ENCODE measurements at places on chromosomes 2 and 18.

- peak; percentile 28 for DNase-seq
These were observed 17.5 kb downstream of the SLC4A3 start for GRCh38 chr2:219644801-219645480.

- DNase-seq = peak; percentile 88
These were observed 54.5 kb downstream of the MEIS1 start for GRCh38 chr2:66489436-66489835.

GRCh38 chr18:70288851-70289328, at the start of gene SOCS6:
TSS of gene SOCS6 (plus strand) at chr18:70289045. CDS start at chr18:70324669, 35,624 bp downstream.
- DNase-seq = peak; percentile 49

GRCh38 chr2:190511104-190511503, 23.4 kb downstream of the NEMP2 start:
- peak; percentile 59 for DNase-seq

DNA sequence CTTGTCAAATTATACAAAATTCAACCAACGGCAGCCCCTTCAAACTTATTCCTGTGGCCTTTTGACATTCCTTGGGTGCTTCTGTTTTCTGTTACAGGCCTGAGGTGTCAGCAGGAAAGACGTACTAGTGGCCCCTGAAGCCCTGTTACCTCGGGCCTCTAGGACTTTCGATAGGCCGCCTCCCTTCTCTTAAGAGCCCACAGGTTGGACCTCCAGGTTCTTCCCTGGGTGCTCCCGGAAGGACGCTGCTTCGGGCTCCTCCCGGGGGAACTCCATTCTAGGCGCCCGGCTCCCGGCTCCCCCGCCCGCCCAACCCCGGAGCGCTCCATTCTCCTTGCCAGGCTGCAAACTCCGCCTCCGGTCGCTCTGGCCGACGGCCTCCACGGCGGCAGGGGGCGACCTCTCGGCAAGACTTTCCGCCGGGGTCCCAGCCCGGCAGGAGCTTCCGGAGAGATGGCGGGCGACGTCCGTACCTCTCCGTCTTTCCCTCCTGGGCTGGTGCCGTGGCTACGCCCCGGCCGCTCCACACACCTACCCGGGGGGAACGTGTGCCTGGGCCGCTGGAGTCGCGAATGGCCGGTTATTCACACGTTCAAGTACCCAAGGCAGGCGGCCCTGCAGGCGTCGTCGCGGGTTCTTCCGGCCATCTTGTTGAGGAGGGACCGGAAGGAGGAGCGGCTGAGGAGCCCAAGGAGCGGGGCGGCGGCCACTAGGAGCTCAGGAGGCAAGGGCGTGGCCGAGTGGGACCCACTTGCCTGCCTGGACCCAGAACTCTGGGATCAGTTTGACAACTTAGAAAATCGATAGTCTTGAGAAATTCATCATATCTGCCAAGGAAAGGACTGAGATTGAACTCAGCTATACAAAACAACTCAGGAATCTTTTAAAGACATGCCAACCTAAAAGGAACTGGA, 27.5 kb downstream of the BOLA3 start:
- DNase-seq = peak; percentile 70

- DNase-seq = no peak
These were observed 17.5 kb downstream of the REEP1 start for GRCh38 chr2:86319700-86320580.

GRCh38 chr2:30487603-30488002, 40.6 kb downstream of the LCLAT1 start:
- DNase-seq = no peak

DNA sequence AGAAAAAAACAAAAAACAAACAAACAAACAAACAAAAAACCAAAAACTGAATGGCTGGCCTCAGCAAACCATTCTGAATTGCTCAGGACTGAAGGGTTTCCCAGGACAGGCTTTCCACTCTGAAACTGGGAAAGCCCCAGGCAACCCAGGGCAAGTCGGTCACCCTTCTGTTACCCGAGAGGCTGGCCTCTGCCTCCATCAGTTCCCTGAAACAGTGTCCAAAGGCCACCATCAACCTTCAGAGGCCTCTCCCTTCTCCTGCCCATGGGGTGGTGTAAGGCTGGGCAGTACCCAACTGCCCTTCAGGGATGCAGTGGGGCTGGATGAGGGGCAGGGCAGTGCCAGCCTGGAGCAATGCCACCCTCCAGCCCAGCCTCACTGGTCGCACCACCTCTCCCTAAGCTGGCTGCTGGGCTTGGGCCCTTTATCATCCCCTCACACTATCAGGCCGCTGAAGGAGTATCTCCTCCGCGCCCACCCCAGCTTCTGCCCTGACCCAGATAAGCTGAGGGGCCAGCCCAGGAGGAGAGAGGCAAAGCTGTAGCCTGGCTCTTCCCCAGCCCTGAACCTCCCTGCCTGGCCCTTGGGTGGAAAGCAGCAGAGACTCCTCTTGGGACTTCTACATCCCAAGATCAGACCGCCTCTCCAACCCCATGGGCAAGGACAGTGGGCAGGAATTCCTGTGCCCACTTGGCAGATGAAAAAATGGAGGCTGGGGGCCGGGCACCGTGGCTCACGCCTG, 35.9 kb downstream of the ZFP36L2 start:
- no peak for DNase-seq

GRCh38 chr2:232773815-232774214, 2.5 kb downstream of the KCNJ13 start:
- DNase-seq = no peak

DNA sequence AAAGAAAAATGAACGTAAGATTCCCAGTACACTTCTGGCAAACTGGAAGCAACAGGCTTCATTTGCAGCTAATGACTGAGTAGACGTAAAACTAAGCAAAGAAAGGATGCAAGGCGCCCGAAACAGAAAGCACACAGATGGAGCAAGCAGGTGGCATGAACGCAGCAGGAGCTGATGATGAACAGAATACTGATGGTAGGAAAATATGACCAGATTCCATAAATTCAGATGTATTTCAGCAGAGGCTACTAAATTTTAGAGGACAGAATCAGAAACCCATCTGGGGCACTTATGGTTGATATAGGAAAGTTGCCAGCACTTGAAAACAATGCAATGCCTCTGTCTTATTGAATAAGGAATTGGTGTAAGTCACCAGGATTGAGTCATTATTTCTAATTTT, 658.7 kb upstream of the LINC00305 start:
- DNase-seq = peak; percentile 93

GRCh38 chr2:9226458-9227380, 20.1 kb downstream of the ASAP2 start:
- DNase-seq = peak; percentile 37

DNA sequence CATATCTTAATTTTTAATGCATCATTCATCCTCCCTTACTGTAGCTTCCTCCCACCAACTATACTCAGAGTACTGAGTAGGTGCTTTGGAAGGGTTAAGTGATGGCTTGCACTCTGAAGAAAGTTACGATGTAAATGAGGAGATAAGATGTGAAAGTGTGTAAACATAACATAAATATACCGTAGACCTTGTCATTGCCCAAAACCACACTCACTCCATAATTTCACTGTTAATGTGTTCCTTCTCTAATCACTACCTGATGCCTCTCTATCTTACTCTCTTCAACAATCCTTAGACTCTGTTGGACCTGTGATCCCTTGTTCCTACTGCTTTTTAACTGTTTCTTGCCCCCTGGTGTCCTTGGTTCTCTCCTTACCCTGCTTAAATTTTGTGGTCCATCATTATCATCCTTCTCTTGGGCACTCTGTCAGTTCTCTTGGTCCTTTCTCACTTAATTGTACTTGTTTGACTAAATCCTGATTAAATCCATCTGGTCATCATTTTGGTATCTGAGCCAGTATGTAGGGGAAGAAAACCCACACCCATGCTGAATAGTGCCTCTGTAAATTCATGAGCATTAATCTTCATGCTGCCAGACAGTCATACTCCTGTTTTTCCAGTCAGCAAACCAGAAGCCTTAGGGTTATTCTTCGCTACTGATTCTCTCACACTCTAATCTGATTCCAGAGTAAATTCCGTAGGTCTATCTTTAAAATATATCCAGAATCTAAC, 45.0 kb downstream of the PMS1 start:
- no peak for DNase-seq

DNA sequence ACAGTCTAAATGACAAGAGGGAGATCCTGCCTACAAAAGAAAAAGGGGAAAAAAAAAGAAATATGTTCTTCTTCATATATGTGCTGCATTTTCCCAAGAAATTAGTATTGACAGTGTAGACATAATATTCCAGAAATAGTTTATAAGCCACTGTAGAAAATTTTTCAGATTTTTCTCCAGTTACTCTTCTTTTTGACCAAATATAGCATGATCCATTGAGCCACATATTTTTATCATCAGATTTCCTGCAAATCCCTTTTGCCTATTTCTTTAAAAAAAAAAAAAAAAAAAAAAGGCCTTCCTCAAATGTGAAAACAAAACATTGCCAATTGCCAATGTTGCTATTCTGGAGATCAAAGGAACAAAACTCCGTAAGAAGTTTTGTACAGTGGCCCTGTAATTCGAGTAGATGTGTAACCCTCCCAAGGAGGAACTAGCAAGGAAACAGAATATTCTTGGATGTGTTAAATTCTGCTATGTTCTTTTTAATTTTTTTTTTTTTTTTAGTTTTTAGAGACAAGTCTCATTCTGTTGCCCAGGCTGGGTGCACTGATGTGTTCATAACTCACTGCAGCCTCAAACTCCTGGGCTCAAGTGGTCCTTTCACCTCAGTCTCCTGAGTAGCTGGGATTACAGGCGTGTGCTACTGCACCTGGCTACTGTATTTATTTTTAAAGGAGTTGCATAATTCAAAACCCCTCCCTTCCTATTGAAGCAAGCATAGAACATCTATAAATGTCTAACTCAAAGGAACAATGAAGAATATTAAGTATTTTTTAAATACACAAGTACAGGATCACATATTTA, 12.5 kb upstream of the CABYR start:
- no peak for DNase-seq

- DNase-seq = no peak
These were observed 181.3 kb downstream of the CTIF start for GRCh38 chr18:48719974-48720654.

- DNase-seq = no peak
These were observed 97.2 kb downstream of the SLC4A3 start for GRCh38 chr2:219724628-219725027.

- no peak for DNase-seq
These were observed 2.1 kb downstream of the ZNF532 start for GRCh38 chr18:58866773-58867150.

DNA sequence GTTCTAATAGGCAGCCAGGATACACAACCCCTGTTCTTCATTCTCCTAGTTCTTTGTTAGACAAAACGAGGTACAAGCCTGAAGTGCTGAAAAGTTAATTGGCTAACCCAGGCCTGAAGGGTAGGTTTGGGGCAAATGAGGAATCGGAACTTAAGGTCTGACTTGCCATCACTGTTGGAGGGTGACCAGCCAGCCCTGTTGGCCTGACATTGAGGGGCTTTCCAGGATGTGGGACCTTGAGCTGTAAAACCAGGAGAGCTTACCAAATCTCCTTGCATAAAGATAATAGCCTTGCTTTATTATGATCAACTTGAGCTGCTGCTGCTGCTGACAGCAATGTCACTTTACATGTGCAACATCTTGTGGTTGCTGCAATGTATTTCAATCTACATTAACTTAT, 256.0 kb downstream of the VAPA start:
- no peak for DNase-seq

GRCh38 chr2:104102615-104103014, 751.3 kb upstream of the POU3F3 start:
- DNase-seq = no peak

DNA sequence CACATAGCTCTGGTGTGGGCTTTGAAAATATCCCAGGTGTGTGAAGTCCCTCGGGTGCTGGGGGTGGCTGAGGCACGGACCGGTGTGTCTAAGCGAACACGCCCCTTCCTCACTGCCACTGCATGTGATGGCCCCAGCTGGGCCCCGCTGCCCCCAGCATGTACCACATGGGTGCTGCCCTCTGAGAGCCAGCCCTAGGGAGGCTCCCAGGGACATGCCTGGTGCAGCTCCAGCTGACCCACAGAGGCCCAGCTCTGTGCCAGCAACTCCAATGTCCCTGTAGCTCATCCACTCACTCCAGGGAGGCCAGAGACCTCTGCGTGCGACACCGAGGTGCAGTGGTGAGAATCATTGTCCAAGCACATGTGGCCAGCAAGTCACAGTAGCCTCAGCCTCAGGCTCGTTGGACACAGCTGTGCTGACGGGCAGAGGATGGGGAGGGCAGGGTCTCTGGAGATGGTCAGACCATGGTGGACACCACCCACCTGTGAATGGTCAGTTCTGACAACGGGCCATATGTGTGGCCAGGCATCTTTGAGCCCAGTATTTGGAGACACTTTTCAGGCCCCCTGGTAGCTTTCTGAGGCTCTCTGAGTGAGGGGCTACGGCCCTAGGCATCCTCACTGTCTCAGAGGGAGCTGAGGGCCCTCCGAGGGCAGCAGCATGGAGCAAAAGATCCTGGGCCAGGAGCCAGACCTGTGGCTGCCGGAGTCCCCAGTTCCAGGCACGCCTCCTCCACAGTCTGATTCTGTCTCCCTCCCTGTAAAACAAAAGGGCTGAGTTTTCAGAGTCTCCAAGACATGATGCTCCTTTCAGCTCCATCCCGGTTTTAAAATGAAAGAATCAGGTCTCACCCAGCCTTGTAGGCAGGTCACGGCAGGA, 220.7 kb downstream of the NDUFA10 start:
- no peak for DNase-seq

DNA sequence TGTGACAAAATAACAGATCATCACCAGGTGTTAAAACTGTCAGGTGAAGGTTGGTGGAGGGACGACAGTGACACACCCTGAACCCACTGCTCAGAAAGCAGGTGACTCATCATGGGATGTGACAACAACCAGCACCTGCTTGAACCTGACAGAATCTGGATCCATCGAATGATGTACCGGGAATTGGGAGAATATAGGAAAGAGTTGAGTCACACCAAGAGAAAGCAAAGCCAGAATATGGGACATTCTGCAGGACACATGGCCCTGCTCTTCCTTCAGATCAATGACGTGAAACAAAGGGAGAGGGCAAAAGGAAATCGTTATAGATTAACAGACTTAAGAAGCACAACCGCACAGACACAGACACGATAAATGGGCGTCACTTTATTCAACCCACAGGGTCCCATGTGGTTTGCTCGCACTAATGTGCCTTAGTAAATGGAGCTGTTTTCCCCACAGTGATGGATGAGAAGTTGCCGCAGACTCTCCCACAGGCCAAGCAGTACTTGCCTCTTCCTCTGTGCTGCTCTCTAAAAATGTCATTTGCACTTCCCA, 100.1 kb downstream of the CRACDL start:
- DNase-seq = no peak

- DNase-seq = peak; percentile 93
These were observed 248.9 kb downstream of the OSR1 start for GRCh38 chr2:19109518-19109917.

DNA sequence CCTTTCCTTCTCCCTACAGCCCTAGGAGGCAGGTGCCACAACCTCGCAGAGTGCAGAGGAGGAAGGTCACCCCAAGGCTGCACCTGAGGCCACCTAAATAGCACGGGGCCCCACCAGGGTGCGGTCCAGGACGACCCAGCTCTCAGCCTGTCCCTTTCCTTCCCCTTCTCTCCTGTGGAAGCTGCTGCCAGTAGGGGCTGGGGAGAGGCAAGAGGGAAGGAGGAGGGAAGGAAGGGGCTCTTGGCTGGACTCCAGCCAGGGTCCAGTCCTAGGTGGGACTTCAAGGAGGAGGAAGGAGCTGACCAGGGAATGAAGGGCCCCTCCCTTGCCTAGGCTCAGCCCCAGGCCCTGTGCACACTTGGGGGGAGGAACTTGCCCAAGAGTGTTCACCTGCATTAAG, 11.1 kb downstream of the CRACDL start:
- no peak for DNase-seq
